ENCODE measurements at places on chromosomes 13 and 19.

- DNase-seq, result no peak
Measured at GRCh38 chr19:2607712-2608601, 94.5 kb downstream of the GNG7 start.

DNA sequence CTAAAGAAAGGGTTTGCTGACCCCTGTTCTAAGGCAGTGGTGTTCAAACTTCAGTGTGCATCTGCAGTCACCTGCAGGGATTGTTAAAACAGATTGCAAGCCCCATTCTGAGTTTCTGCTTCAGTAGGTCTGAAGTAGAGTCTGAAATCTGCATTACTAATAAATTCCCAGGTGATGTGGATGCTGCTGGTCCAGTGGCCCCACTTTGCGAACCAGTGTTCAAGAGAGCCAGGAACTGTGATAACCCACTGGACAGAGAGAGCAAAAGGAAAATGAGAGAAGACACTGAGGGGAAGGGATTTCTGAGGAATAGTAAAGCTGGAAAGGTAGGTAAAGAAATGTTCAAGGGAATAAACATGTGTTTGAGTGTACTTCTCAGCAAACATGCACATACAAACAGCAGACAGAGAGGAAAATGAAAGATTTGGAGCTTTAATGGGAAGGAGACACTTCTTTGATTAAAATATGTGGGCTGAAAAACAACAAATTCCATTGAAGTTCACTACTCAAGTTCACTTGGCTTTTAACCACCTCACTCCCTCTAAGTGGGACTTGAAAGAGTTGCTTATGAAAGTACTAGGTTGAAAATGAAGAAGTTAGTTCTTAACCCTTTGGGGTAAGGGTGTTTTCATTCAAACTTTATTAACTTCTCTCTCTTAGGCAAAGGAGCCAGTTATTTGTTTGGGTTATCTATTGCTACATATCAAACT is 26.4 kb upstream of the FAM216B start:
- no peak for DNase-seq

DNA sequence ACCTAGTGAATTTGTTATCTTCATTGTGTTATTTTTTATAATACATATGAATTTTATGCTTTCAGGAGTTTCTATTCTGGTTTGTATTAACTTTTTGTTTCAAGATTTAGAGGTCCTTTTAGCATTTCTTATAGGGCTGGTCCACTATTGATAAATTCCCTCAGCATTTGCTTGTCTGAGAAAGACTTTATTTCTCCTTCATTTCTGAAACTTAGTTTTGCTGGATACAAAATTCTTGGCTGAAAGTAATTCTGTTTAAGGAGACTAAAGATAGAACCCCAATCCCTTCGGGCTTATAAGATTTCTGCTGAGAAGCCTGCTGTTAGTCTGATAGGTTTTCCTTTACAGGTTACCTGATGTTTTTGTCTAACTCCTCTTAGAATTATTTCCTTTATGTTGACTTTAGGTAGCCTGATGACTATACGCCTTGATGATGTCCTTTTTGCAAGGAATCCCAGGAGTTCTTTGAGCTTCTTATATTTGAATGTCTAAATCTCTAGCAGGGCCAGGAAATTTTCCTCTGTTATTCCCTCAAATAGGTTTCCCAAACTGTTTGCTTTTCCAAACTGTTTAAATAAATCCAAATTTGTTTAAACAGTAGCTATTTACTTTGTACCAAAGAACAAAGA is 127.1 kb downstream of the CYSLTR2 start:
- no peak for DNase-seq

- no peak for DNase-seq
Measured at GRCh38 chr13:81610644-81611043, 1269.7 kb upstream of the SPRY2 start.

DNA sequence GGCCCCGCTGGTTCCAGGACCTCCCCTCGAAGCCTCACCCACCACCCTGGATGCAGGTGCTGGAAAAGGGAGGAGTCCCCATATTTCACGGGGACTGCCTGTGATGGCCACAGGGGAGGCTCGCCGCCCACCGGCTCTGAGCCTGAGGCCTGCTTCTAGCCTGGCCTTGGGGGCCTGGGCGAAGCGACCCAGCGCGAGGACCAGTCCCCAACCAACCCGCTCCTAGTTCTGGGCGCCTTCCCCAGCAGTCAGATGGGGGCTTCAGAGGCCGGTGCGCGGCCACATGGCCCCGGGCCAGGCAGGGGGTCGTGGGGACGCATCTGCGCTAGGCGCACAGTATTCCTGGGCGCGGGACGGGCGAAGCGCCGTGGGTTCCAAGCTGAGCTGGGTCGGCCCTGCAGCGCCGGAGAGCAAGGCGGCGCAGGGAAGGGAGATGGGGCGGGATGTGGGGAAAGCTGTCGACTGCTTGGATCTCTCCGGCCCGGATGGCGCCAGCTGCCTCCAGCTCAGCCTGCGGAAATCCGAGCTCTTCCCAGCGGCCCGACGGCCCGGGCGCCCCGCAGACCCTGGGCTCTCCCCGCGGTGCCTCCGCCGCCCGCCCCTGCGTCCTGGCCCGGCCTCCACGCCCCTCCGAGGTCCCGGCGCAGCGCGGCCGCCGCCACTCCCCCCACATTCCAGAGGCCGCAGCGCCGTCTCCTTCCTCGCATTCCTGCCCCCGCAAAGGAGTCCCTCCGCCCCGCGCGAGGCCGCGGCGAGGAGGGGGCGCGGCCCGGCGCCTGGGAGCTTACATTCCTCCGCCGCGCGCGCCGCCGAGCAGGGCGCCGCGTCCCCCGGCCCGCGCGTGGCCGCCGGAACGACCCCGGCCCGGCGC is at the start of gene WTIP:
WTIP (plus strand) TSS at position 788 of the 871 bp plus-strand sequence. CDS start 217 bp downstream, outside the sequence.
- DNase-seq, result no peak

GRCh38 chr19:28394725-28395124 is 818.2 kb downstream of the UQCRFS1 start:
- DNase-seq, result no peak

- DNase-seq, result no peak
Measured at GRCh38 chr19:38869836-38870607, 8.1 kb downstream of the RINL start.

GRCh38 chr13:52846567-52847321 is 1.7 kb downstream of the PCDH8 start:
- DNase-seq, result no peak

DNA sequence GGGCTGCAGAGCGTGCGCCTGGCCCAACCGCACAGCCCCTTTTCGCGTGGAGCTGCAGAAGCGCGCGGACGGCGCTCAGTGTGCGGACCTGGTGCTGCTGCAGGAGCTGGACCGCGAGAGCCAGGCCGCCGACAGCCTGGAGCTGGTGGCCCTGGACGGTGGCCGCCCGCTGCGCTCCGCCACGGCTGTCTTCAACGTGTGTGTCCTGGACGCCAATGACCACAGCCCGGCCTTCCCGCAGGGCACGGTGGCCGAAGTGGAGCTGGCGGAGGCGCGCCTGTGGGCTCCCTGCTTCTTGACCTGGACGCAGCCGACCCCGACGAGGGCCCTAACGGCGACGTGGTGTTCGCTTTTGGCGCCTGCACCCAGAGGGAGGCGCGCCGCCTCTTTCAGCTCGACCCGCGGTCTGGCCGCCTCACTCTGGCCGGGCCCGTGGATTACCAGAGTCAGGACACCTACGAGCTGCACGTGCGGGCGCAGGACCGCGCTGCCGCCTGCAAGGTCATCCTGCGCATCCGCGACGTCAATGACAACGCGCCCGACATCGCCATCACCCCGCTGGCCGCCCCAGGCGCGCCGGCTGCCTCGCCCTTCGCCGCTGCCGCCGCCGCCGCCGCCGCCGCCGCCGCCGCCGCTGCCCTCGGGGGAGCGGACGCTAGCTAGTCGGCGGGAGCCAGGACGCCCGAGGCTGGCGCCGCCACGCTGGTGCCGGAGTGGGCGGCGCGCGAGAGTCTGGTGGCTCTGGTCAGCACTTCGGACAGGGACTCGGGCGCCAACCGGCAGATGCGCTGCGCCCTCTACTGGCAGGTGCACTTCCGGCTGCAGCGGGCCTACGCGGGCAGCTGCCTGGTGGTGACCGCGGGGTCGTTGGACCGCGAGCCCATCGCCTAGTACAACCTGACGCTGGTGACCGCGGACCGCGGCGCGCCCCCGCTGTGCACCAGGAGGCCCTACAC is 172.2 kb downstream of the OLFM4 start:
- no peak for DNase-seq

- no peak for DNase-seq
Measured at GRCh38 chr19:12478234-12478941, 6.2 kb downstream of the ZNF709 start.

DNA sequence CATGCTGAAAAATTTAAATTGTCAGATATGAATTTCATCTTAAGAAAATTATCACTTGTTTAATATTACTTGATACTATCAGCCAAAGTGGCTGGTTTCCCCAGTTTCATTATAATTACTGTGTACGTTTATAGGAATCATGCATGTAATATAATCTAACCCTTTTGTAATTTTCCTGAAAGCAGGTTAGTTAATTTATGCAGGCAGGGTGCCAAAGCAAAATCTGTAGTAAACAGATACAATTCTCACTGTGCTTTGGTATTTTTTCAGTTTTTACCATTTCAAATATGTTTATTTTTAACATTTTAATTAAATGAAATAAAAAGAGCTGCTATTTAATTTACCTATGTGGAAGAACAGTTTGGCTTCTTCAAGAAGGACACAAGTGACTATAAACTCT is 1227.5 kb upstream of the MIR17HG start:
- DNase-seq, result no peak

DNA sequence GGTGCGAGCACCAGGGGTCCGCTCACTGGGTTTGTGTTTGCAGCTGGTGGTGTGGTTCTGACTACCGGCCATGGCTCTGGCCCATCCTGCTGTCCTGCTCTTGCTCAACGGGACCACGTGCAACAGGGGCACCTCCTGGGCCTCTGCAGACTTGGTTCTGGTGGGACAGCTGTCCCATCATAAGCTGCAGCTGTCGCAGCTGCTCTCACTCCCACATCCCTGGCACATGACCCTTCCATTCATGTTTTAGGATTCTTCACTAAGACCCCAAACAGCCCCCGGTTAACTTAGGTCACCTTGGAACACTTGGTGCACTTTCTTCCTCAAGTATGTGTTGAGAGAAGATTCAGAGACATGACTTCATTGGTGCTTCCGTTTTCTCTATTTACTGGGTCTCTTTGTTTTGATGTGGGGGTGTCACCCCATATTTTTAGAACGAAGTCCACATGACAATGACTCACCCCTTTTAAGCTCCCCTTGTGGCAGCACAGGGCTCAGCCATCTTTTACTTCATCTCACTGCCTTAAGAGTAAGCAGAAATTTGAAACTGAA is 68.4 kb upstream of the ARHGEF7 start:
- DNase-seq, result no peak

- no peak for DNase-seq
Measured at GRCh38 chr13:42068886-42069285, 20.4 kb downstream of the DGKH start.

- DNase-seq, result no peak
Measured at GRCh38 chr19:39677961-39678889, 22.5 kb downstream of the LGALS16 start.

DNA sequence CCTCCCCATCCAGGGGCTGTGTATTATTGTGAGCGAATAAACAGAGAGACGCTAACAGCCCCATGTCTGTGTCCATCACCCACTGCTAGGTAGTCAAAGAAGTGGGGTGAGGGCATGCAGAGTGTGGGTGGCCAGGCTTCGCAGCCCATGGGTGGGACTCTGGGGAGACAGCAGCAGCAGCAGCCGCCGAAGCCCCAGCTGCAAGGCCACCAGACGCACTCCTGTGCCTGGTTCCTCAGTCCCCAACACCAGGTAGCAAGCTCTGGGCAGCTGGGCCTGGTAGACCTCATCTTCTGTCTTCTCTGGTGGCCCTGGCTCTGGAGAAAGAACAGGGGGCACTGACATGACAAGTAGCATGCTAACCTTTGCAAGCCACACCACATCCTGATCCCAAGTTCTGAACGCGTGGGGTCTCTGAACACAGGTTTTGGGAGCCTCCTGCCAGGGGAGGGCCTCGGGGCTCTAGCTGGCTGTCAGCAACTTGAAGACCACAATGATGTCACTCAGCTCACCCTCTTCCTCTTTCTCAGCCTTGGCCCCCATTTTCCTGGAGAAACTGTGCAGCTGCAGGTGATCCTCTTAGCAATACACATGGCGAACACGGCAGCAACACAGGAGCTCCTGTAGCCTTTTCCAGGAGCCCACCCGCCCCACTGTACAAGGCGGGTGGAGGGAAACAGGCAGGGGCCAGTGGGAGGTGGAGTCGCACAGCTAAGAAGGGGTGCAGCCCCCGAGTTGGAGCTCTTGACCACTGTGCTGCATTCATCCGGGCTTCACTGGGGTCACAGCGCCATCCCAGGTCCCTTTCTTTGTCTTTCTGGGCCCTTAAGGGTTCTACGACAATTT is 5.8 kb downstream of the FUZ start:
- DNase-seq, result no peak

- DNase-seq, result no peak
Measured at GRCh38 chr19:10766049-10766623, 48.3 kb downstream of the DNM2 start.

DNA sequence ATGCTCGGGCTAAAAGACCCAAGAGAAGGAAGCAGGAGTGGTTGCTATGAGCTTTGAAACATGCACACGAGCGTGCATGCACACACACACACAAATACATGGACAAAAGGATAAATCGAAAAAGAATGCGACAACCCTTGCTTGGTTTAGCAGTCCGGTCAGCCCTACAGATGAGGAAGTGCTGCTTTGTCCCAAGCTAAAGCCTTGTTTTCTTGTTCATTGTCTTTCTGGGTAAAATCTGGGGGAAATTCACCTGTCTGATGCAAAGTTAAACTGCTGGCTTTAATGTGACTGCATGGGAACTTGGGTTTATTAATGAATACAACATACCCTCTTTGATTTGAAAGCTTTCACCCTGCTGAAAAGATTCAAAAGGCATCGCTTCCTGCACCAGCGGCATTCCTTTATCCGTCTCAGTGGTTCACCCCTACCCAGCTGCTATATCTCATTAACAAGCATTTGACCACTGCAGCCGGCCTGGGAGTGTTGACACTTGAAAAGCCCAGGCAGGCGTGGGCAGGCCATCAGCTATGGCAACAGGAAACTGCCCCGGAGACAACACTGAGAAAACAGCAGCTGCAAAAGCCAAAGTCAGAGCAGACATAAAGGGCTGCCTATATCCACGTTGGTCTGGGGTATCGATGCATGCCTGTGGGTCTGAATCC is 301.7 kb downstream of the NDFIP2 start:
- no peak for DNase-seq

DNA sequence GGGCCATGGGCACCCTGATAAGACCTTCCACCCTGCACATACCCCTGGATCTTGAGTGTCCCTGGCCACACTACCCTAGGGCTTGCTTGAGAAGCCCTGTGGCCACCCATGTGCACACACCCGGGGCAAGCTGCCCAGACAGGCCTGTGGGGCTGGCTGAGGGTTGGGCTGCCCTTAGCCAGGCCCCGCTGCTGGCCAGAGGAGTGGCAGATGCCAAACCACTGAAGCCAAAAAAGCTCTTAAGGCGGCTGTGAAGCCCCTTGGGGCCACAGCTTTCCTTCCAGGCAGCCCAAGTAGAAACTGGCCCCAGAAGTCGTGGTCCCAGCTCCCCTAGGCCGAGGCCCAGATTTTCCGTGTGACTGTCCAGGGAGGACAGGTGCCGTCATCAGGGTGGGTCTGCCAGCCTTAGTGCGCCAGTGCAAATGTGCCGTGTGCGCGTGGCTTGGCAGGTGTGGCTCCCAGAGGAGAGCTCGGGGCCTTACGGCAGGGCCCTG is 14.8 kb downstream of the CEBPG start:
- no peak for DNase-seq

GRCh38 chr13:20624213-20624612 is 57.3 kb downstream of the IFT88 start:
- no peak for DNase-seq

- no peak for DNase-seq
Measured at GRCh38 chr19:42442833-42443232, at the start of gene CXCL17. Gene CXCL17, minus strand, starts transcription at chr19:42442946. Its CDS starts 114 bp downstream, at chr19:42442832.

Measured in NCI-H2107 (cell line).